ENCODE measurements at places on chromosomes 1 and 21.

- no peak for DNase-seq
Measured at GRCh38 chr1:67735206-67735605, 50.2 kb downstream of the GADD45A start.

- DNase-seq = no peak
Measured at GRCh38 chr21:43325968-43326715, 100.8 kb downstream of the SIK1 start.

DNA sequence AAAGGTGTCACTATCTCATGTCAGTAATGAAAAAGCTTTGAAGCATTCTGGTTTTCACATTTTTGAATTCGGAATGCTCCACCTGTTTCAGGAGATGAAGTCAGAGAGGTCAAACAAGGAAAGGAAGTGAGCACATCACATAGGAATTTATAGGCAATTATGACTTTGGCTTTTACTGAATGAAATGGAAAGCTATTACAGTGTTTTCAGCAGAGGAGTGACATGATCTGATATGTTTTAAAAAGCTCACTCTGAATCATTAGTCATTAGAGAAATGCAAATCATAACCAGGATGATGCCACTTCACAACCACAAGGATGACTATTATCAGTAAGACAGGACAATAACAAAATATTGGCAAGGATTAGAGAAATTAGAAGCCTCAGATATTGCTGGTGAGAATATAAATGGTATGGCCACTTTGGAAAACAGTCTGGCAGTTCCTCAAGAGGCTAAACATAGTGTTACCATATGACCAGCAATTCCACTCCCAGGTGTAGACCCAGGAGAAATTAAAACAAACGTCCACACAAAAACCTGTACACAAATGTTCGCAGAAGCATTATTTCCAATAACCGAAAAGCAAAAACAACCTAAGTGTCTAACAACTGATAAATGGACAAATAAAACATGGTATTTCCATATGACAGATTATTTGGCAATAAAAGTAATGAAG lies 7.5 kb downstream of the TAF1A start:
- no peak for DNase-seq

GRCh38 chr1:39901464-39901713 lies 328 bp downstream of the MYCL start:
- DNase-seq = no peak

- peak; percentile 6 for DNase-seq
Measured at GRCh38 chr1:158095737-158096335, 84.9 kb upstream of the CD1D start.

GRCh38 chr21:14878971-14879370 lies 185.8 kb downstream of the NRIP1 start:
- no peak for DNase-seq

DNA sequence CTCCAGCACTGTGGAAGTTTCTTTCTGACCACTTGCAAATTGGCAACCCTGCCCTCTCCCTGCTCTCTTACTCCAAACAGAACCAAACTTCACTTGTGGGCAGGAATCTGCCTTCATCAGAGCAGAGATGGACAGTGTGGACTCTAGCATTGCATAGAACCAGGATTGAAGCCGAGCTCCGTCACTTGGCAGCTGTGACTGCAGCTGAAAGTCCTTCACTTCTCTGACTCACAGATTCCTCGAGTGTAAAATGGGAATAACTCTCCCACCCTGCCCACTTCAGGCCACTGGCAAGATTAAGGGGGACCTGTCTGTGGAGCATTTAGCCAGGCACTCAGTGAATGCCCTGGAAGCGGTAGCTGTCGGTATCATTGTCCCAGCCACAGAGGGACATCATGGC lies 75.7 kb upstream of the ZBTB40 start:
- peak; percentile 20 for DNase-seq

- DNase-seq = no peak
Measured at GRCh38 chr1:157849229-157849875, 7.7 kb upstream of the CD5L start.

GRCh38 chr1:156885314-156885713 lies 8.2 kb upstream of the PEAR1 start:
- DNase-seq = no peak

DNA sequence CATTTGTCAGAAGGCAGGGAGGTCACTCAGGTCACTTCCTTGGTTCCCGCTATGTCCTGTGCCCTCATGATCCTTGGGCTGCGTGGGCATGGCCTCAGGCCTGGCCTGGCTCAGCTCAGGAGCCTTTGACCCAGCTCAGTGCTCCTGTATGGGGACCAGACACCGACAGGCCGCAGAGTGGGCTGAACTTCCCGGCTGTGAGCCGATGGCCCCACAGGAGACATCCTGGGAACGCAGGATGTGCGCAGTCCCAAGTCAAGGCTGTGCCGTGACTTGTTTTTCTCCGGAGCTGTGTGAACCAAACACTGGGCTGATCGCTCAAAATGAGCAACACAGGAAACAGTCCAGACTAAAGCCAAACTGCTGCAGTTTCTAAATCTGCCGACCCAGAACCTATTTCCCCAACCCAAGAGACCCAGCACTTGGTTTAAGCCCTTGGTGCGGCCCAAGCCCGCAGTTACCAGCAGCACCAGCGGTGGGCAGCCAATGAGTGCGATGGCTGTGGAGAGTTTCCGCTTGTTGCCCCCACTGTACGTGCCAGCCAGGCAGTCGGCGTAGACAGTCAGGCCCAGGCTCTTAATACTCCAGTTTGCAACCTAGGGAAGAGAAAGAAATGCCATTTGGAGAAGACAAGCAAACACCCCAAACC lies 92.3 kb upstream of the GCLM start:
- DNase-seq = no peak

GRCh38 chr1:84956655-84957054 lies 40.3 kb downstream of the MCOLN2 start:
- no peak for DNase-seq

- no peak for DNase-seq
Measured at GRCh38 chr1:221527886-221528624, 213.8 kb downstream of the DUSP10 start.

DNA sequence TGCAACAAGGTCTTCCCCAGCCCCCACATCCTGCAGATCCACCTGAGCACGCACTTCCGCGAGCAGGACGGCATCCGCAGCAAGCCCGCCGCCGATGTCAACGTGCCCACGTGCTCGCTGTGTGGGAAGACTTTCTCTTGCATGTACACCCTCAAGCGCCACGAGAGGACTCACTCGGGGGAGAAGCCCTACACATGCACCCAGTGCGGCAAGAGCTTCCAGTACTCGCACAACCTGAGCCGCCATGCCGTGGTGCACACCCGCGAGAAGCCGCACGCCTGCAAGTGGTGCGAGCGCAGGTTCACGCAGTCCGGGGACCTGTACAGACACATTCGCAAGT lies 3.8 kb downstream of the ZBTB18 start:
- no peak for DNase-seq

- DNase-seq = no peak
Measured at GRCh38 chr1:225820522-225821120, 10.7 kb downstream of the EPHX1 start.

DNA sequence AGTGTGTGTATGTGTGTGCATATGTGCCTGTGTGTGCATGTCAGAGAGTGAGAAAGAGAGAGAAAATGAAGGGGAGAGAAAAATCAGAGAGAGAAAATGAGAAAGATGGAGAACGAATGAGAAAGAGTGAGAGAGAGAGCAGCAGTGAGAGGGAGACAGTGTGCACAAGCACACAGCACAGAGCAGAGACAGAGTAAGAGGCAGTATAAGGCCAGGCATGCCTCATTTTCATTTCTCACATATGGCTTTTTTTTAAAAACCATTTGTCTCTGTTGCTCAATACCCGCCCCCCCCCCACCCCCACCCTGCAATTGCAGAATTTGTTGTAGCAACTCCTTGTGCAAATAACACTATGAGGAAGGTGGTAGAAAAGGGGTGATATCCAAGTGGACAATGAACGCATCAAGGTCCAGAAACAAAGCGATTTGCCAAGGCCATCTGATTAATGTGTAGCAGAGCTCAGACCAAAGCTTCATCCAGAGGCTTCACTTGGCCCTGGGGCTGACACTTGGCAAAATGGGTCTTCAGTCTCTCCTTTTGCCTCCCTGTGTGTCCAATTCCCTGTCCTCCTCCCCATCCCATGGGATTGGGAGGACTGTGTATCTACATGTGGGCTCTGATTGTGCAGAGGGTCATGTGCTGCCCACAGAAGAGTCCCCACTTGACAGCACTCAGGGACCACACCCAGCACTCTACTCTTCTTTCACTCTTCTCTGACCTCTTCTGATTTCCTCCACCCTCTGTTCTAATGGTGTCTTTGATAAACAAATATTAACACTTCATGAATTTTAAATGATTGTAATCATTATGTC lies 38.9 kb upstream of the HSD3B1 start:
- DNase-seq = no peak

DNA sequence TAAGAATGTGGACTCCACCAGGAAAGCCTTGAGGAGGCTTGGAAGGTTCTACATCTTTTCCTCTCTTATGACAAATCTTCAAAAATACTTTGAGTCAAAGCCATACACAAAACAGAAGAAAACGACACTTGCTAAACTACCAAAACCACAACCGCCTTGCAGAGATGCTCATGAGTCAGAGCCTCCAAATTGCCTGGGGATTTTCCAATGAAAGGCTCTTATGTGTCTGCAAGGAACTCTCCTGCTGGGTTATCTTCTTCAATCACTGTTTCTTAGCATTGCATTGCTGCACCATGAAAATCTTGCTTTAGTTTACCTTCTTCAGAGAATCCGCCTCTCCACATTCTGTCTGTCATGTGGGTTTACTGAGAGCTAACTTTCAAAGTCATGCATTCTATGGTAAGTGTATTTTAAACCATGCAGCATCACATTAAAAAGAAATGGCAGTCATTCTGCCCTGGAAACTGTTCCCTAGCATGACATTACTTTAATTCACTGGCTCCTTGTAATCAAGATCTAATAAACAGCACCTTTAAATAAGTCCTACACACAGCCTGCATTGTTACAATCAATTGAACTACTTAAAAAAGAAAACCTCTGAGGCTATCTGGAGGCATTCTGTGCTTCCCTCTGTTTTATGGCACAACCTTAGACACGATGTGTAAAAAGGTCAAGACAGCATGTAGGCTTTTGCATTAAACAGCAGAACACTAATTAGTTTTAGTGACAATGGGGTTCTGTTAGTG lies 210.0 kb upstream of the FOXD3 start:
- peak; percentile 89 for DNase-seq

GRCh38 chr1:30478799-30479563 lies 244.4 kb downstream of the MATN1 start:
- no peak for DNase-seq

GRCh38 chr1:77134359-77134758 lies 84.9 kb downstream of the PIGK start:
- no peak for DNase-seq

GRCh38 chr21:44681861-44682579 lies at the start of gene KRTAP12-1:
TSS of gene KRTAP12-1 (minus strand) at chr21:44682163. CDS start at chr21:44682123, 40 bp downstream.
- DNase-seq = no peak

DNA sequence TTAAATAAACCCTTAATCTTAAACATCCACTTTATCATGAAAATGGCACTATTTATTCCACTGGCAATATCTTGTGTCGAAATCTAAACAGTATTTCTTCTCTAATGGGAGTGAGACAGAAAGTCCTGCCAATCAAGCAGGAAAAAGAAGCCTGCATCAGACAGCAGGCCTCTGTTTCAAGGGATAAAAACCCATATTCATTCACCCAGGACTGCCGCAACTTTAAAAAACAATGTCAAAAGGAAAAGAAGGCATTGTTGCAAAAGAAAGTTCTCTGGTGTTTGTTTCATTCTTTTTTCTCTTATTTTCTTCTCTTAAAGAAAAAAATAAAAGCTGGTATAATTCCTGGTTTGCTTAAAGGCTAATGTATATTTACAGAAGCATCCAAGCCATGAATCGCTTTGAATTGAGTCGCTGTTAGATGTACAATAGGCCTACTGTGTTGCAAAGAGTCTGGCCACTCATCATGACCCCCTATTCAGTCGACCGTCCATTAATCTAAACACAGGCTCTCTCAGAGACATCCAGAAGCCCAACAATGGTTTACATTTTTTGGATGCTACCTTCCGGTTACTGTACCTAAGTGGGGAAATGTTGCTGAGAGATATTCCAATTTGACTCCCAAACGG lies 48.7 kb upstream of the ZC3H11B start:
- no peak for DNase-seq

DNA sequence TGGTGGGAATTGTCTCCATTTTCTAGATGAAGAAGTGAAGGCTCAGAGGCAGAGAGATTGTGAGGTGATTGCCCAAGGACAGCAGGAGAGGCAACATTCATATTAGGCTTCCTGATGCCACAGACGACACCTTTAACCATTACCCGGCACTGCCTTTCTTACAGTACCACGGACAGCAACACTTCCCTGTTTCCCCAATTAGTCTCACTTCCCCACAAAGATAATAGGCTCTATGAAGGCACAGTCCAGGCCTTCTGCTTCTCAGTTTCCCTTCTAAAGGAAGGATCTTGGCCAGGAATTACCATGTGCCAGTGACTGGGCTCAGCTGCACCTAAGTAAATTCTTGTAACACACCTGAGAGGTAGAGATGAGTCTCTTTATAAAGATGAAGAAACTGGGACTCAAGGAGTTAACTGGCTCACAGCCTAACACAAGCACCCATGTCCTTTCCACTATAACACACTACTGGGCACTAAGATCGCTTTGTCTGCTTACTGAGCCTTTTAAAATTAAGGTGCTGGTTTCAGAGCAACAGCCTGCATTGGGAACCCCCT lies 9.6 kb downstream of the IGSF9 start:
- DNase-seq = no peak

DNA sequence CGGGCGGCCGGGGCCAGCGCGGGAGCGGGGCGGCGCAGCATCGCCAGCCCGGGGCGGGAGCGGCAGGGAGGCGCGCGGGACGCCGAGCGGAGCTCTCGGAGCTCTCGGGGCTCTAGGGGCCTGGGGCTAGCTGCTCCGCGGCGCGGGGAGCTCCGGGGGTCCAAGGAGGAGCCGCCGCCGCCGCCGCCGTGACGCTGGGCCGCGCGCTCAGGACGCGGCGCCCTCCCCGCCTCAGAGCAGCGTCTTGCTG lies 147 bp downstream of the CLSTN1 start:
- no peak for DNase-seq

DNA sequence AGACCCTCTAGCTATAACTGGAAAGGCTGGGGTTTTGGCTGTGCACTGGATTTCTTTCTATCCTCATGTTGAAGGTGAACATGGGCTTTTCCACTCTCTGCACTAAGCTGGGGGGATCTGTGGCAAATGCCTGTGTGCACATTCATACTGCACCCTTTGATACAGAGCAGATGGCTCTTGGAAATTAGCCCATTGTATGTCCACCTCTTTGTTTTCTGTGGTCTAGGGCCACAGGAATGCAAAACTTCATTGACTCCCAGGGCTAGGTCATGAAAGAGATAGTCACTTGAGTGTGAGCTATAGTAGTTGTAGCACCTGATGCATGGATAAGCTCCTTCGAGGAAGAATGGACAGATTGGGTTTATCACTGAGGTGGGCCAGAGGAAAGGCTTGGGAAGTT lies 5.7 kb upstream of the OR14A16 start:
- no peak for DNase-seq

DNA sequence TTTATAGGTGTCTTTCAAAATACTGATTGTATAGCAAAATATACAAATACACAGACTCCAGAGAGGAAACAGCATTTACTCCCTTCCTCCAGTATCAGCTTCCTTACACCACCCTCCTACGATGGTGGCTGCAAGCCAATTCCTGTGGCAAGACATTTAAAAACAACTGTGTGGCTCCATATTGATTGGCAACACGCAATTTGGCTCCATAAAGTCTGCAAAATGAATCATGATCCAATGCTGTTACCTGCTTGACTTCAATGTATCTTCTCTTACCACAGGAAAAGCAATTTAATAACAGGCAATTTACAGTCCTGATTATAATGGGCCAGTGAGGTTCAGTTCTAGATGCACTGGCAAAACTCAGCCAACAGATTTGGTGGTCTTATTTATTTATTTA lies 19.7 kb upstream of the ATP6V1G3 start:
- no peak for DNase-seq

Data from stromal cell of bone marrow (primary cell).